Activated CD8-positive, alpha-beta memory T cell treated with anti-CD3 and anti-CD28 coated beads, Interleukin-2, amount 10 ng/mL, durations not matched to agents 7 days and 5 days (primary cell): ENCODE measurements at places on chromosomes 4 and X. TPM values are rescaled to one million over a fixed set of nuclear protein-coding genes. Genes with fewer than 3 reads are reported as not detected.

DNA sequence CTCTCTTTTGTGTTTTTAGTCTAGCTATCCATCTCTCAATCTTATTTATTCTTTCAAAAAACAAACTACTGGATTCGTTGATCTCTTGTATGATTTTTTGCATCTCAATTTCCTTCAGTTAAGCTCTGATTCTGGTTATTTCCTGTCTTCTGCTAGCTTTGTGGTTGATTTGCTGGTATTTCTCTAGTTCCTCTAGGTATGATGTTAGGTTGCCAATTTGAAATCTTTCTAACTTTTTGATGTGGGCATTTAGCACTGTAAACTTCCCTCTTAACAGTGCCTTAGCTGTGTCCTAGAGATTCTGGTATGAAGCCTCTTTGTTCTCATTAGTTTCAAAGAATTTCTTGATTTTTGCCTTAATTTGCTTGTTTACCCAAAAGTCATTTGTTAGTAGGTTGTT lies 15.2 kb upstream of the NEXMIF start:
- no peak for DNase-seq

- no peak for DNase-seq
Measured at GRCh38 chrX:38304010-38304409, 23.3 kb downstream of the RPGR start.

DNA sequence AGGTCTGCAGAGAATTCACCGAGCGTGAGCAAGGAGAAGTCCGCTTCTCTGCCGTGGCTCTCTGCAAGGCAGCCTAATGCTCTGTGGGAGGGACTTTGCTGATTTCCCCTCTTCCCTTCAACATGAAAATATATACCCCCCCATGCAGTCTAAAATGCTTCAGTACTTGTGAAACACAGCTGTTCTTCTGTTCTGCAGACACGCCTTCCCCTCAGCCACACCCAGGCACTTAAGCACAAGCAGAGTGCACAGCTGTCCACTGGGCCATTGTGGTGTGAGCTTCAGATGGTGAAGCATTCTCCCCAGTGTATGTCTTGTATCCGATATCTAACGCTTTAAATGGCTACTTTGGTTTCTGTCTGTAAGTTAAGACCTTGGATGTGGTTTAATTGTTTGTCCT lies 11.3 kb downstream of the UCHL1 start:
- DNase-seq, result no peak

The ZNF330 gene
- 58.7 TPM for total RNA-seq

GRCh38 chr4:186948361-186949242 lies 224.9 kb upstream of the FAT1 start:
- DNase-seq, result no peak

The HPSE gene
- total RNA-seq, result 19.6 TPM

- DNase-seq, result no peak
Measured at GRCh38 chr4:3060946-3061345, 13.4 kb downstream of the HTT-AS start.

The SYNPO2 gene
- total RNA-seq, result 1.0 TPM

DNA sequence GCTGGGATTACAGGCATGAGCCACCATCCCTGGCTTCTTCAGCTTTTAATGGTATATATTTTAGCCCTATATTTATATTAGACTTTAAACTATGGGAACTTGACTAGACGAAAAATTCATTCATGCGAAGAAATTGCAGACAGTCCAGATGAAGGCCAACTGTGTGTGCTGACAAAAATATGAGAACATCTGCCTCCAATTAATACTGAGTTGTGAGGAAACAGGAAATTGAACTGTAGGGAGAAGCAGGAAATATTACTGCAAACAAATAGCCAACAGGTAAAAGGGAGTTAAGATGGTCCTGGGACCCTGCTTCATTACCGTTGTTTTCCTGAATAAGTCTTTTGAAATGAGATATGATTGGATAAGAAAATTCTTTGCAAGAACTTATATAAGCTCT lies 26.3 kb downstream of the MGARP start:
- no peak for DNase-seq

The C1GALT1C1 gene
- total RNA-seq, result 20.4 TPM

DNA sequence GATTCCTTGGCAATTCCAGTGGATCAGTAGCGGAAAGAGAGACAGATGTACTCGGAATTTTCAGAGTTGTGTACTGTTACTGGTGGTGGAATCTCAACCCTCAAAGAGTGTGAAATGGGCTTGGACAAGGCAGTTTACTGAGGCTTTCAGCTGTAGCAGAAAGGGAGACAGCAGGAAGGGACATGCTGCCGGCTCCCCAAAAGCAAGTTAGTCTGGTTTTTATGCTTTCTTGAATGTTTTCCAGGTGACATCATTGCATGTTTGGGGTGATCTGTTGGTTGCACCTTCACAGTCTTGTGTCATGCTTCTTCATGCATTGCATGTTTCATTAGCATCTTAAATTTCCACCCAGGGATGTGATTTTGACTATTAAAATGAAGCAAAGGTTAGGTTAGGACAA lies 1282.2 kb downstream of the ADGRL3 start:
- no peak for DNase-seq

The MAD2L1 gene
- total RNA-seq, result 75.4 TPM

GRCh38 chr4:77170926-77171325 lies 13.9 kb downstream of the CCNG2 start:
- DNase-seq, result no peak

The HELT gene
- not detected for total RNA-seq

The MGARP gene
- total RNA-seq, result 0.20 TPM

The NR3C2 gene
- 9.0 TPM for total RNA-seq

DNA sequence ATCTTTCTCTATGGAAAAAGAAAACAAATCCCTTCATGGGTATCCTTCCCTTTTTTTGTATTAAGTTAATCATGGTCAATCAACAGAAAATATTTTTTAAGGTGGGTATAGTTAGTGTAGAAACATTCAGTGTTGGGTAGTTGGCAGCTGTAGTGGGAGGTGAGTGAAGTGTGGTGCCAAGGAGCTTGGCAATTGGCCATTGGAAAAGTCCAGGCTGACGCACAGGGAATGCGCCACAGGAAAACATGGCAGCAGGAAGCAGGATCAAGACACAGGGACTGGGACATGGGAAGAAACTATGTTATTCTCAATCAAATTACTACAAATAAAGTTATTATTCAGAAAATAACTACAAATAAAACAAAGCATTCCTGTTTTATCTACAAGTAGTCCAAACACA lies 20.0 kb downstream of the PALLD start:
- no peak for DNase-seq

The TLR6 gene
- total RNA-seq, result 1.3 TPM

GRCh38 chr4:126396703-126397102 lies 1081.9 kb downstream of the FAT4 start:
- no peak for DNase-seq

The RBM46 gene
- total RNA-seq, result not detected

DNA sequence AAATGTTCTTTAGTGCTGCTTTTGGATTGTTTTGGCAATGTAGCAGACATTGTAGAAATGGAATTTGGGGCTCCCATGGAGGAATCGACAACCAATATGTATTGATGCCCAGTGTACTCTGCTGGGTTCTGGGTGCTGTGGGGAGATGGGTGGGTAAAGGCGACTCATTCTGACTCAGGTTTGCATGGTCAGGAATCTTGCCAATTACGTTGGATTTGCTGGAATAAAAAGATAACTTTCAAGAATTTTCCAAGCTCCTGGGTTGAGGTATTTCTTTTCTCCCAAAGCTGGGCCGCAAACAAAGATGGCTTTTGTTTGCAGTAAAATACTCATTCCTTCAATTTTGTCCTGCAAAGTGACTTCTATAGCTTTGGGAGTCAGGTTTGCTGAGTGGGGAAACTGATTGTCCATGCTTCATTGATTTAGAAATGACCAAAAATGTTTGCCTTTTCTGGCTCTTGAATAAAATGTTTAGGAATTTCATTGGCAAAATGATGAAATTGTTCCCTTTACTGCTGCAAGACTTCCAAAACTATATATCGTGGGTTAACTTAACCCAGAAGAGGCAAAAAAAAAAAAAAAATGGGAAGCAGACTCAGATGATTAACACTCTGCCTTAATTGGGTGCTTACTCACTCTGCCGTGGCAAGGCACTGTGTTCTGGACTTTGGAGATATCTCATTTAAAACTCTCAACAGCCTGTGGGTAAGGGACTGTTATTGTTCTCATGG lies 57.0 kb downstream of the RTL9 start:
- DNase-seq, result no peak

The PRKG2 gene
- 0.58 TPM for total RNA-seq

DNA sequence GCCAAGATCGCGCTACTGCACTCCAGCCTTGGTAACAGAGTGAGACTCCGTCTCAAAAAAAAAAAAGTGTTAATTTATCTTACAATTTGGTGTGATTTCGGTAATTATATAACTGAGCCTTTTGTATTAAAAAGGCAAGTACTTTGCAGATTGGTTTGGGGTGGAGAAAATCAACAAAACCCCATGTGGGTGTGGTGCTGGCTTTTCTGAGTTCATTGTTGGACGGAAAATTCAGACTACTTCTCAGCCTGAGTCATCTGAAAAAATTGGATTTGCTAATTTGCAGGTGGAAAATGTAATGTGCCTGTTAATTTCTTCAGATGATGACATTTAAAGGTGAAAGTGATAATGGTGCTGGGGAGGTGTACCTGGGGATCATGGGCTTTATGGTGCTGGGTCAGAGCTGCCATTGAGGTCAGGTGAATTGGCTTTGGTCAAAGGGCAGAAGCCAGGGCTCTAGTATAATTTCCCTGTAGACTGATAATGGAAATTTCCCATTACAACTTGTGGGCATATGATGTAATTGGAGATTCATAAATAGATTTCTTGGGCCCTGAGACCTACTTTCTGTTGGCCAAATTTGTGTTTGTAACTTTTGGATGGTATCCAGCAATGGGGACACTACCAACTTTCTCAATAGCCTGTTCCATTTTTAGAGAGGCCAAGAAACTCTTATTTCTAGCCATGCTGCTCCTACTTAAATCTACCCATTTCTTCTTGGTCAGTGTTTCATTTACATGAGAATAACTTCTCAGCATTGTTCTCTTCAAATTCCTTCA lies 74.3 kb upstream of the TEX13D start:
- no peak for DNase-seq

DNA sequence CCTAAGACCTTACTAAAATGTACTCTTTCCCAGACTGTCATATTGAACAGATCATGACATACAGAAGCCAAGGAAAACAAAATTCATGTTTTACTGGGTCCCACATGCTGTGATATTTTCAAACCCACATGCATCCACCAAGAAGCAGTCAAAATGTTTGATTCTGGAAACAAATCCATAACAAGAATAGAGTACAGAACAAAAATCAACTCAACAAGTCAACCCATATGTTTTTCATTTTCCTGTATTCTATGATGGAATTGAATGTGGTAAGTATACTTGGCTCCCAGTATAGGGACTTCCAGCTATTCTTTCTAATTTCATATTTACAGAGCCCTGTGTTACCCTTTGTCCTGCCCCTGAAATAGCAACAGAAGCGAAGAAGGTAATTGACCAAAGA lies 106.8 kb downstream of the COL25A1 start:
- DNase-seq, result no peak
